ENCODE measurements at places on chromosomes 11 and 22.

- DNase-seq: no peak
Measured at GRCh38 chr11:112615238-112615637, 346.0 kb upstream of the NCAM1 start.

- no peak for DNase-seq
Measured at GRCh38 chr11:76600124-76600655, 70.4 kb downstream of the LRRC32 start.

GRCh38 chr22:44186121-44186510 lies 5.4 kb downstream of the PARVG start:
- DNase-seq: no peak

- no peak for DNase-seq
Measured at GRCh38 chr11:111855506-111855905, 15.9 kb downstream of the ALG9 start.

DNA sequence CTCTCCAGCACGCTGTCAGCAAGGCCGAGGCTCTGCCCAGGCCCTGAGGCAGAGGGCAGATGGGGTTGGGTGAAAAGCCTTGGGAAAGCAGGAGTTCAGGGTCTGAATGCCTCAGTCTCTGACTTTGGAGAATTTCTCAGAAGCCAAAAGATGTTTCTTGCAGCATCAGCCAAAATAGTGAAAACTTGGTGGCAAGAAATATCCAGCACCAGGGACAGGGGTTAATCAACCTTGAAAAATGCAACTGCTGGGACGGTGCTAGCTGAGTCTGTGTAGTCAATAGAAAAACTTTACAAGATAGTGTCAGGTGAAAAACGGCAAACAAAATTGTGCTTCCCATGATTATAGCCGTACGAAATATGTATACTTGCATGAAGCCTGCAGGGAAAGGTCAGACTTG lies 1.4 kb upstream of the ABCC8 start:
- no peak for DNase-seq

- peak; percentile 77 for DNase-seq
Measured at GRCh38 chr22:20013382-20013871, 3.2 kb downstream of the ARVCF start.

- DNase-seq: no peak
Measured at GRCh38 chr22:36512991-36513390, 6.2 kb upstream of the FOXRED2 start.

- DNase-seq: no peak
Measured at GRCh38 chr11:111351374-111352055, 27.6 kb downstream of the POU2AF1 start.

GRCh38 chr11:92993004-92993403 lies 23.6 kb downstream of the MTNR1B start:
- DNase-seq: no peak

DNA sequence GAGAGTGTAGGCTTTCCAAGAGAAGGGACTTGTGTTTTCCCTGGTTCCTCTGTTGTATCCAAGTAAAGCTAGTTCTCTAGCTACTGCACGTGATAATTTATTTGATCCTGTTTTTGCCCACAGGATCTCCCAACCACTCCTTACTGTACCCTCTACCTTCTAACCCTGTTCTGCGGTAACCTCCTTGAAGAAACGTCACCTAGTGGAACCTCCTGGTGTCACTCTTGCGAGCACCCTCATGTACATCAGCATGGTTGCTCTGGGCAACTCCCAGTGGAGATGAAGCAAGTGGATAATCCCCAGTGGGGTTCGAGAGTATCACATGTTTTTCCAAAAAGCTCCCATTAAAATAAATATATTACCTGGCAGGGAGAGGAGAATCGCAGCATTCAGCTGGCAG lies 108.9 kb upstream of the CLMP start:
- DNase-seq: no peak

GRCh38 chr11:83046621-83047172 lies 25.0 kb downstream of the RAB30 start:
- no peak for DNase-seq

- DNase-seq: no peak
Measured at GRCh38 chr22:49420651-49421050, 407.0 kb downstream of the BRD1 start.

GRCh38 chr11:21289686-21290085 lies 620.3 kb downstream of the NELL1 start:
- no peak for DNase-seq

DNA sequence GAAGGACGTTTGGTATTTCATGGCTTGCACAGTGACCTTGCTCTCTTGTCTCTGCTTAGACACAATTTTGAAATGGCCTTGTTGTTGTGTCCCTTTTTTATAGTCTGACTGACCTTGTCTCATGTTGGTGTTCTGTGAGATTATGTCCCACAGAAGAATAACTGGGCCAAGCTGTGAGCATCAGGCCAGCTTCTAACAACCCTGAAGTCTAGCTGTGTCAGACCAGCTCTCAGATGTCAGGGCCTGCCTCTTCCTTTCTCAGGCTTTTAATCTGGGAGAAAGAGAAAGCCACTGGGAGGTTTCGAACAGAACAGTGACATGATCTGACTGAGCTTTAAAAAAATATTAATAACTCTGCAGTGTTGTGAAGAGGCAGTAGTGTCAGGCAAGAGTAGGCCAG lies 2.0 kb upstream of the UEVLD start:
- DNase-seq: no peak

GRCh38 chr22:45579806-45580725 lies 77.4 kb downstream of the FBLN1 start:
- DNase-seq: no peak

GRCh38 chr22:47445716-47446290 lies 683.4 kb downstream of the TBC1D22A start:
- no peak for DNase-seq

- DNase-seq: no peak
Measured at GRCh38 chr11:115357066-115357465, 147.1 kb downstream of the CADM1 start.

GRCh38 chr22:30262917-30263741 lies 3.5 kb downstream of the OSM start:
- DNase-seq: peak; percentile 44

DNA sequence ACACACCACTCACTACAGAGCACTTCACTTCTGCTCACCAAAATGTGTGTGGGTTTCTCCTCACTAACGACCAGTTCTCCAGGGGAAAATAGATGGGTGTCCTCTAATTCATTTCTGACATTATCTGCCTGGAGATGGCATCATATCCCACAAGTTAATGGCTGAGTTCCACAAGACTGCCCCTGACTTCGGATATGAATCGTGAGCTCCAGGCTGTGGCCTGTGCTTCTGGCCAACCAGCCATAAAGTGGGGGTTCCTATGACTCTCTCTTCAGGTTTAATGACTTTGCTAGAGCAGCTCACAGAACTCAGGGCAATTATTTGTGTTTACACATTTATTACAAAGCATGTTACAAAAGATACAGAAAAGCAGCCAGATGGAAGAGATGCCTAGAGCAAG lies 113.0 kb upstream of the SYT13 start:
- no peak for DNase-seq

- DNase-seq: no peak
Measured at GRCh38 chr11:67079065-67079705, 22.5 kb downstream of the RHOD start.

DNA sequence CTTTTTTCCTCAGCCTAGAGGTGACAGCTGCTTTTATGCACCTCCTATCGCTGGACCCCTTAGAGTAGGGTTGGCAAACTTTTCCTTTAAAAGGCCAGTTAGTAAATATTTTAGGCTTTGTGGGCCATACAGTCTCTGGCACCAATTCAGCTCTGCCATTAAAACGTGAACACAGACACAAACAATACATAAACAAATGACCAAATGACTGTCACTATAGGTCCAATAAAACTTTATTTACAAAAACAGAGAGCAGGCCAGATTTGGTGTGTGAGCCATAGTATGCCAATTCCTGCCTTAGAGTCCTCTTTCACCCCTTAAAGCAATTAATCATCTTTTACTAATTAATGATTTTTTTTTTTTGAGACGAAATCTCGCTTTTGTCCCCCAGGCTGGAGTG lies 61.1 kb upstream of the RPS13 start:
- no peak for DNase-seq

GRCh38 chr22:27022896-27023361 lies 365.5 kb downstream of the MIAT start:
- no peak for DNase-seq

GRCh38 chr22:35315855-35316745 lies 16.4 kb downstream of the TOM1 start:
- DNase-seq: no peak

- DNase-seq: no peak
Measured at GRCh38 chr11:66951135-66951534, 7.0 kb downstream of the PC start.

DNA sequence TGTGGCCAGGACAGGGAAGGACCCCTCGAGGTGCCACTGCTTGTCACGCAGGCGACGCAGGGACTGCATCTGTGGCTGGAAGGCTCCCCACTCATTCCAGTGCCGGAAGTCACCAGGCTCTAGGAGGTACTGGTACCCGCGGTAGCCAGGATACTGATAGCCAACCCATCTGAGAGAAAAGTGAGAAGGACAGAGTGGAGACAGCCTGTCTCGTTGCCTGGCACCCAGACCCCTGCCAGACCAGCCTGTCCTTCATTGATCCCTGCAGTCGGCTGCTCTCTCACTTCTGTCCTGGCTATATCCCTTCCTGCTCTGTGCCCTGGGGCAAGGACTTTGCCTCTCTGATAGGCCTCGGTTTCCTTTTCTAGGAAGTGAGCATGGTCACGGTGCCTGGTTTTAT lies 9.6 kb upstream of the TPST2 start:
- no peak for DNase-seq

DNA sequence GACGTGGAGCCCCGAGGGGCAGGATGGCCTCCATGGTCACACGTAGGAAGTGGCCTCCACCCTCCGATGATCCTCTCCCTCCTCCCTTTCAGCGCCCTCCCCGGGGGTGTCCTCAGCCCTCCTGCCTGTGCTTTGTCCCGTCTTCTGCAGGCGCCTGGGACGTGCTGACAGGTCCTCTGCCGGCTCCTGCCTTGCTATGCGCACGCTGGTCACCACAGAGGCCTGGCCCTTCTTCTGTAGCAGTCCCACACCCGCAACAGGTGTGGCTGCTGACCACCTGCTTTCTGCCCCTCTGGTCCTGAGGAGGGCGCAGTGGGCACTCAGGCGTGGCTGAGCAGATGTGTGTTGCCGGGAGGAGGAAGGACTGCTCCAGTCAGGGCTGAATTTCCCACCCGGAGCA lies 27.7 kb upstream of the PPP6R3 start:
- no peak for DNase-seq

DNA sequence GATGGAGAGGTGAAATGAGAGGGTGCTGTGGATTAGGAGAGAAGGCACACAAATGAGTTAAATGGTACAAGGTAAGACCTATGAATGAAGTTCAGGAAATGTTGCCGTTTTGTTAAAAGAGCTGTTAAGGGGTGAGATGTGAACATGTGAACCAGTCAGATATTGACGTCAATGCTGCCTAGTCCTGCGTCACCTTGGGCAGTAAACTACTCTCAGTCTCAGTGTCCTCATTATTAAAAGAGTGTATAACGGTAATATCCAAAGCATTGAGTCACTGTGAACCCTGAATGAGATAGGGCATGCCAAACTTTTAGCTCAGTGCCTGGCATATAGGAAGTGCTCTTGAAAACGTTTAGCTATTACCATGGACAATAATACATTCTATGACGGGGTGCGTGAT lies 32.4 kb upstream of the SORL1-AS1 start:
- no peak for DNase-seq

GRCh38 chr11:104275992-104276391 lies 112.0 kb upstream of the PDGFD start:
- DNase-seq: no peak

DNA sequence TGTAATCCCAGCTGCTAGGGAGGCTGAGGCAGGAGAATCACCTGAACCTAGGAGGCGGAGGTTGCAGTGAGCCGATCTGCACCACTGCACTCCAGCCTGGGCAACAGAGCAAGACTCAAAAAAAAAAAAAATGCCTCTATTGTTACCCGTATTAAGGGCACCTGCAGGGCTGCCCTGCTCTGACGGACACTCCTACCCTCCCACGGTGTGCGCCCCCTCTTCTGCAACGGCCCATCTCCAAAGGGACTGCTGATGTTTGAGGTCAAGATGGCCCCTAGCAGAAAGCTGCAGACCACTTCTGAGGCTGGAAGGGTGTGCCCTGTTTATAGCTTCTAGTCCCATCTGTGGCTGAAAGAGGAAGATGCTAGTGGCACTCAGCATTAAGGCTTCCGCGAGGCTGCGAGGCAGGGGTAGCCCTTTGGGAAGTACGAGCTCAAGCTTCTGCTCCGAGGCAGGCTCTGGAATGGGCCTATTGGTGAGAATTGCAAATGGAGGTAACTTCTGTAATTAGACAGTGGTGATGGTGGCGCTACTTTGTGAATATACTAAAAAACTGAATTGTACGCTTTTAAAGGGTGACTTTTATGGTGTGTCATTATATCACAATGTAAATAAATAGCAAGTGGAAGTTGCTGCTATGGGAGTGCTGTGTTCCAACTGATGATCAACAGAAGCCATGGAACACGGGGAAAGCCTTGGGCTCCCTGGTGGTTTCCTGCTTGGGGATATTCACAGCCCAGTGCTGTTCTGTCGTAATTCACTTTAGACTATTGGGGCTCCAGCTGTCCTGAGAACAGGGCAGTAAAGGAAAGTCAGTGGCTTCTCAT lies 24.3 kb downstream of the ARFGAP2 start:
- no peak for DNase-seq

GRCh38 chr11:126392633-126393013 lies 37.1 kb downstream of the ST3GAL4 start:
- DNase-seq: no peak

- no peak for DNase-seq
Measured at GRCh38 chr11:30326906-30327305, 4.0 kb downstream of the ARL14EP start.

DNA sequence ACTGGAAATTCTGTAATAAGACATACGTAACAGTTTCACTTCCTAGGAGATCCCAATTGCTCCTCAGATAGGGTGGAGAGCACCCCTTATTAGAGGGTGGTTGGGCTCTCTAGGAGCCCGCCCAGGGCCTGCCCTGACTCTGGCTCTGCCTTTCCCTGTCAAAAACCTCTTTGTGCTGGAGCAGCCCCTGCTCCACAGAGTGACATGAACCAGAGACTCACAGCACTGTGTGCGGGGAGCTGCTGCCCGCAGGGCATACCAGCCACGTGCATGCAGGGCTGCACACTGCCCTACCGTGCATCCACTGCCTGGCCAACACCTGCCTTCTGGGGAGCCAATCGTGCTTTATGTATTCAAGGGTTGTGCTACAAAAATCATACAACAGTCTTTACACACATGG lies 24.3 kb downstream of the KCNQ1OT1 start:
- no peak for DNase-seq

GRCh38 chr11:66557733-66558326 lies 10.6 kb downstream of the CTSF start:
- no peak for DNase-seq

- DNase-seq: peak; percentile 12
Measured at GRCh38 chr11:61959114-61959513, 8.3 kb downstream of the FTH1 start.
